ENCODE measurements at places on chromosomes 3 and 15.

GRCh38 chr15:50162969-50163718 lies 18.9 kb upstream of the SLC27A2 start:
- no peaks in the 10 kb centered on the region for H3K27me3 ChIP-seq
- no peak overlapping the region for H3K4me3 ChIP-seq
- peaks cover 33% of the 10 kb centered on the region for H3K4me1 ChIP-seq
- H3K27ac ChIP-seq, result no peak overlapping the region
- DNase-seq, result peak; percentile 46

GRCh38 chr3:52243791-52244628 lies 1.5 kb upstream of the PPM1M start:
- H3K4me3 ChIP-seq, result no peak overlapping the region
- no peak overlapping the region for H3K27ac ChIP-seq
- H3K4me1 ChIP-seq, result peaks cover 35% of the 10 kb centered on the region

DNA sequence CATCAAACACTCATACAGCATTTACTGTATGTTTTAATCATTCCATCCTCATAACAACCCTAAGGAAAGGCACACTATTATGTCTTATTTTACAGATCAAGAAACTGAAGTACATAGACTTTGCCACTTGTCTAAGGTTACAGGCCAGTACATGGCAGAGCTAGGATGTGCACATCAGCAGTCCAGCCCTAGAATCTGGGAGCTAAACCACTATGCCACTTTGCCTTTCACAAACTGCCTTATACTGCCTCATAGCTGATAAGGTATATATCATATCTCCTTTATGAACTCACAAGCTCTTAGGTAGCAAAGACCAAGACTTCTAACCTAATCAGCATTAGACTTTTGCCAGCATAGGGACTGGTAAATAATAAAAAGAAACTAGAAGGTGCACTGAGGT lies 49.1 kb downstream of the MYO9A start:
- DNase-seq, result no peak
- H3K4me3 ChIP-seq, result no peak overlapping the region
- H3K27ac ChIP-seq, result no peak overlapping the region
- H3K4me1 ChIP-seq, result no peaks in the 10 kb centered on the region
- H3K36me3 ChIP-seq, result no peaks in the 10 kb centered on the region
- H3K27me3 ChIP-seq, result no peaks in the 10 kb centered on the region

DNA sequence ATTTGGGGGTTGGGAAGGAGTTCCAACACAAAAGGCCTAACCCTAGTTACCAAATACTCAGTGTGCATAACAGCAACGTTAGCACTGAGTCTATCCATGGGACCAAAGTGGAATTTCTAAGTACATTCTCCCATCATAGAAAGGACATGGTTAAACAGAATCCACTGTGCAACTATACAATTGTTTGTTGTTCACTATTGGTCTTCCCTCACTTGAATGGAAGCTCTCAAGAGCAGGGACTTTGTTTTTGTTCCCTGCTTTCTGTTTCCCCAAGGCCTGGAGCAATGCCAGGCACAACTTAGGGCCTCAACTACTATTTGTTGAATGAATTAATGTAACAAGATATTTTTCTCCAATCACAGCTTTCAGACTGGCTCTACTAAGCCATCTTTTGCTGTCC lies 25.6 kb downstream of the COL8A1 start:
- H3K36me3 ChIP-seq, result no peaks in the 10 kb centered on the region
- H3K4me1 ChIP-seq, result peaks cover 8% of the 10 kb centered on the region
- H3K4me3 ChIP-seq, result no peak overlapping the region
- H3K27ac ChIP-seq, result no peak overlapping the region
- no peak for DNase-seq

DNA sequence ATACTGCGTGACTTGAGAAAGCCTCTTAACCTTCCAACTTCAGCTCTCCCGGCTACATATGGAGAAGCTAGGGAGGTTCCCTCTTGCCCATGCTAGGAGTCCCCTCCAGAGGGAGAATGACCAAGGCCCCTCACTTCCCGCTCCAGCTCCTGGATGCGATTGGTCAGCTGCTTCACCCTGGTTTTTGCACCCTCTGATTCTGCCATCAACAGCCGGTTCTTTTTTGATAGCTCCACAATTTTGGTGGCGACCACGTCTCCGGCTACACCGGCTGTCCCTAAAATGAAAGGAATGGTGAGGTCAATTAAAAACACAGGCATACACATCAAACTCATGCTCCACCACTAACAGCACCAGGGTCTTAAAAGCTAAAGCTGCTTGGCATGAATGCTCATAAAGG lies 20.6 kb downstream of the CCDC13 start:
- H3K4me3 ChIP-seq, result no peak overlapping the region
- no peak overlapping the region for H3K27ac ChIP-seq
- H3K4me1 ChIP-seq, result no peaks in the 10 kb centered on the region
- no peaks in the 10 kb centered on the region for H3K36me3 ChIP-seq

- no peaks in the 10 kb centered on the region for H3K36me3 ChIP-seq
- no peak overlapping the region for H3K4me3 ChIP-seq
- no peaks in the 10 kb centered on the region for H3K4me1 ChIP-seq
- H3K27ac ChIP-seq, result no peak overlapping the region
Measured at GRCh38 chr3:71185733-71186455, 397.6 kb downstream of the FOXP1 start.

DNA sequence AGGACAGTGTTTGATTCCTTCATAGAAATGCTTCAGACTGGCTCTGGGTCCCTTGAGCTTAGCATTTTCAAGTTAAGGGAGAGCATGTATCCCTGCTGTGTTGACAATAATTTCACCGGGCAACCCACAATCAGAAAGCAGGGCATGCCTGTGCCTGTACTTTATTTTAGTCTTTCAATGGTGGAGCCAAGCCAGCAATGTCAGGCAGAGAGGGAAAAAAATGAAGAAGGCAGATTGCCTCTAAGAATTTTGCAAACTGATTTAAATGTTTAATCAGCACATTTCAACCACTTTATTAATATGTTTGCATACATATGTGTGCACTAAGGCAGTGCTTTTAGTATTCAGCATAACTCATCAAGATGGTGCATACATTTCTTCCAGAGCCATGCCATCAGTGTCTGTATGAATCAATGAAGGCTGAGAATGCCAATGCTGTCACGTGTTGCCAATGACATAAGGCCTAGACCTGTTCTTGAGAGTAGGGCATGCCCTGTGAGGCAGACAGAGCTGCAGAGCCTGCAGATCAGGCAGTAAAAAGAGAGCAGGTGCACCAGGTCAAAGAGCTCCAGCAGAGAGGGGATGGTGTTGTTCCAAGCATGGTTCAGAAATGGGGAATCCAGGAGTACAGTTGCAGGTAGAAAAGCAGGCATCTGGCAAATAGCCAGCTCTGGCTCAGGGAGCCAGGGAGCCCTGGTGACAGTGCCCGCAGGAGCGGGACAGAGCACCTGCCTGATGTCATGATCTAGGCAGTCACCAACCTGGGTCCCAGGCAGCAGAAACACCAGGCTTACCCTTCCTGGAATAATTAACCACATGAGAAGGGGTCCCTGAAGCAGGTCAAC lies 508.5 kb downstream of the GABRG3 start:
- H3K36me3 ChIP-seq, result no peaks in the 10 kb centered on the region
- no peaks in the 10 kb centered on the region for H3K4me1 ChIP-seq
- H3K27me3 ChIP-seq, result no peaks in the 10 kb centered on the region

- no peak overlapping the region for H3K4me3 ChIP-seq
- DNase-seq, result no peak
- H3K36me3 ChIP-seq, result no peaks in the 10 kb centered on the region
- peaks cover 9% of the 10 kb centered on the region for H3K4me1 ChIP-seq
Measured at GRCh38 chr15:92073044-92073785, 219.7 kb downstream of the SLCO3A1 start.

- no peaks in the 10 kb centered on the region for H3K36me3 ChIP-seq
- DNase-seq, result no peak
- H3K27me3 ChIP-seq, result peaks cover 4% of the 10 kb centered on the region
- H3K4me1 ChIP-seq, result no peaks in the 10 kb centered on the region
- H3K4me3 ChIP-seq, result no peak overlapping the region
- H3K27ac ChIP-seq, result no peak overlapping the region
Measured at GRCh38 chr15:100172356-100173024, 169.3 kb downstream of the ADAMTS17 start.

- H3K4me1 ChIP-seq, result peaks cover 10% of the 10 kb centered on the region
- H3K27ac ChIP-seq, result no peak overlapping the region
- H3K36me3 ChIP-seq, result peaks cover 28% of the 10 kb centered on the region
- no peak overlapping the region for H3K4me3 ChIP-seq
- H3K27me3 ChIP-seq, result no peaks in the 10 kb centered on the region
Measured at GRCh38 chr15:66389098-66389858, 2.6 kb downstream of the MAP2K1 start.

DNA sequence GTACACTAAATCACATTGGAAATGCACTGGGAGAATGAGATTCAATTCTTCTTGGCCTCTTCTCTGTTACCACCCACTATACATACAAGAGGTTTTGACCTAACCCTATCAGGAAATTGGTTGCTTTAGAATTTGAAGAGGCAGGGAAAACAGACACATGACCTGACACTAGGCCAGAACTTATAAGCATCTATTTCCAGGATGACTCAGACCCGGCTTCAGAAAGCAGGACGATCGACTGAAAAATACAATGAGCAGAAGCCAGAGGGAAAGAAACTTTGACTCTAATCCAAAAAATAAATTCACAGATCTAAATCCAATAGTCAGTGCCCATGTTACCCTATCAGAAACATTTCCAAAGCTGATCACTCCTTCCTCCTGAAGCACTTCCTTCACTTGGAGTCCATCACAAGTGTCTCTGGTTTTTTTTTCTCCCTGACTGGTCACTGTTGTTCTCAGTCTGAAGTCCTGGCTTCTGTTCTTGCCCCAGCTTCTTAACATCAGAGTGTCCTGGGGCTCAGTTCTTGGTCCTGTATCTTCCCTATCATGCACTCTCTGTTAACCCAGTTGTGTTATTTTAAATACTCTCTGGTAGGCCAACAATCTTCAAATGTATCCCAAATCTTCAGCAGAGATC lies 133.6 kb downstream of the P2RY1 start:
- peak overlapping the region; percentile 52 for H3K27ac ChIP-seq
- DNase-seq, result no peak
- no peaks in the 10 kb centered on the region for H3K36me3 ChIP-seq
- H3K4me3 ChIP-seq, result no peak overlapping the region

GRCh38 chr3:72100080-72100511 lies 315.1 kb upstream of the PROK2 start:
- no peaks in the 10 kb centered on the region for H3K27me3 ChIP-seq
- H3K36me3 ChIP-seq, result no peaks in the 10 kb centered on the region
- DNase-seq, result no peak
- no peak overlapping the region for H3K27ac ChIP-seq
- peaks cover 12% of the 10 kb centered on the region for H3K4me1 ChIP-seq

DNA sequence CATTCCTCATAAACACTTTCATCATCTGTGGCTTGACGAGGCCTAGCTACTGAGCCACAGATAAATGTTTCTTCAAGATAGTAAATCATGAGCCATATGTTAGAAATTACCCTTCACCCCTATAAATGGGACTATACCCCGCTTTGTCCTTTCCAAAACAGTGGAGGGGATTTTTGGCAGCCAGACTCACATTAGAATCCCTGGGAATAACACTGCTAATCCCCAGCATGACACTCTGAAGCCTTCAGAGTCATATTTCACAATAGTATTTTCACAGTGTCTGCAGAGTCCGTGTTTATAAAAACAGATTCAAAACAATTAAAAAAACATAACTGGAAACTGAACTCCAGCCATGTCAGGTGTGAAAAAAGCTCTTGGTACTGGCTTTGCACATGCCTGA lies 271.6 kb downstream of the ERC2 start:
- H3K27ac ChIP-seq, result no peak overlapping the region
- H3K4me1 ChIP-seq, result no peaks in the 10 kb centered on the region
- H3K27me3 ChIP-seq, result no peaks in the 10 kb centered on the region
- H3K4me3 ChIP-seq, result no peak overlapping the region
- no peak for DNase-seq

- H3K27me3 ChIP-seq, result no peaks in the 10 kb centered on the region
- no peak overlapping the region for H3K4me3 ChIP-seq
- H3K36me3 ChIP-seq, result no peaks in the 10 kb centered on the region
Measured at GRCh38 chr3:1330107-1330506, 237.3 kb downstream of the CNTN6 start.

DNA sequence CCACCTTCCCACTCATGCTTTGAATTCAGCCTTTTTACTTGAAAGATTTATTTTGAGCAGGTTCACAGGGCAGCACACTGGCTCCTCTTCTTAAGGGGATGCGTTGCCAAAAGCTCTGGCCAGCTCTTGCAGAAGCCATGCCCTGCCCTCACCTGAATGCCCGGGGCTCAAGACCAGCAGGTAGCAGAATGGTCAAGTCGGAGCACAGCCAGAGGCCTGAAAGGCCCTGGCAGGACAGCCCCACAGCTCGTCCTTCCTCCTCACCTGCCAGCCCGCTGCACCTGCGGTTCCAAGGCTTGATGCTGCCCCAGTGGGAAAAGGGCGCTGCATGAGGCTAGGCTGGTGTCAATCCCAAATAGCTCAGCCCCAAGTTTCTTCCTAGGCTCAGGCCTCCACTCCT lies 13.1 kb downstream of the CA12 start:
- DNase-seq, result no peak
- H3K4me3 ChIP-seq, result no peak overlapping the region
- H3K27me3 ChIP-seq, result no peaks in the 10 kb centered on the region

- DNase-seq, result no peak
- H3K4me1 ChIP-seq, result peaks cover 8% of the 10 kb centered on the region
- H3K27ac ChIP-seq, result no peak overlapping the region
- H3K4me3 ChIP-seq, result no peak overlapping the region
Measured at GRCh38 chr3:12750223-12750622, 8.8 kb downstream of the TMEM40 start.

DNA sequence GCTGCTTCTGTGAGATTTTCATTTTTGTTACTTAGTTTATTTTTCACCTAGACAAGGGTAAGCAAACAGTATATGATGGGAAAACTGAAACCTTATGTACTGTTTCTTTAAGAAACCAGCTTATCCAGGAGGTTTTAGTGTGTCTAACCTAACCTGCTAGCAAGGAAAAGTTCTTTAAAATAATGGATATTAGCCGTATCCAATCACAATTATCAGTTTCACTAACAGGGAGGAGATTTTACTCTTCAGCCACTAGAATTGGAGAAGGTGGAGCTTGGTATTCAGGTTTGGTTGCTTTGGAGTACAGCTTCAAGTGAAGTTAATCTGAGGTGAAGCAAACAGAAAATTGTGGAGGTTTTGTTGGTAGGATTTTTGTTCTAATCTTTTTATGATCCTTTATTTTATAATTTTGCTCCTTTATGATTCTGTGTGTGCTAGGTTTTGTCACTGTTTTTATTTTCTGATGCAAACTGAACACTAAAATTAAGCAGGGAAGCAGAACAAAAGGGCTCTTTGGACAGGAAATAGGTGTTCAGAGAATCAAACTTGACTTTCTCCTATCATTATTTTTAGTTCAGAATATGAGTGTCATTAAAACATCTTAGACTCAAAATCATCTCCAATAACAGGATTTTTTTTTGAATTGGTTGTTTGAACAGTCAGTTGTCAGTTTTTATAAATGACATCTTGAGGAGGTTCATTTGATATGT lies 13.0 kb downstream of the ZFAND6 start:
- H3K27ac ChIP-seq, result no peak overlapping the region
- DNase-seq, result no peak
- peak overlapping the region; percentile 37 for H3K4me3 ChIP-seq

DNA sequence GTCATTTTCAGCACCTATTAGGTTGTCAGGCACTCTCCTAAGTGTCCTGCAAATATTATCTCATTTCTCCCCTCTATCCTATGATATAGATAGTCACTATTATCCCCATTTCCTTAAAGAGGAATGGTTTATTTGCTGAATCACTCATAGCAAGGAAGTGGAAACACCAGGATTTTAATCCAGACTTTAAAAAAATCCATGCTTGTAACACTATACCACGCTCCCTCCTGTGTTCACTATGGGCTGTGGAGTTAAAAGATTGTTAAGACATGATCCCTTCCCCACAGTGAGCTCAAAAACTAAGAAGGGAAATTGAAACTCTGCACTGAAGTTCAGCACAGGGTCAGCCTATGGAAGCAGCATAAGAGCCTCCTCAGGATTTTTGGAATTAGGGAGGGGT lies 60.2 kb downstream of the TMEM39A start:
- peaks cover 59% of the 10 kb centered on the region for H3K36me3 ChIP-seq
- no peak for DNase-seq
- H3K27me3 ChIP-seq, result no peaks in the 10 kb centered on the region
- H3K4me1 ChIP-seq, result no peaks in the 10 kb centered on the region
- H3K4me3 ChIP-seq, result no peak overlapping the region
